ENCODE measurements at places on chromosomes 1 and 21.

- no peak for DNase-seq
Observed at GRCh38 chr1:216679108-216679507, 44.1 kb downstream of the ESRRG start.

GRCh38 chr1:77846966-77847365 lies 41.5 kb upstream of the NEXN start:
- DNase-seq, result no peak

GRCh38 chr21:32238063-32238462 lies 40.8 kb downstream of the MIS18A start:
- DNase-seq, result no peak

DNA sequence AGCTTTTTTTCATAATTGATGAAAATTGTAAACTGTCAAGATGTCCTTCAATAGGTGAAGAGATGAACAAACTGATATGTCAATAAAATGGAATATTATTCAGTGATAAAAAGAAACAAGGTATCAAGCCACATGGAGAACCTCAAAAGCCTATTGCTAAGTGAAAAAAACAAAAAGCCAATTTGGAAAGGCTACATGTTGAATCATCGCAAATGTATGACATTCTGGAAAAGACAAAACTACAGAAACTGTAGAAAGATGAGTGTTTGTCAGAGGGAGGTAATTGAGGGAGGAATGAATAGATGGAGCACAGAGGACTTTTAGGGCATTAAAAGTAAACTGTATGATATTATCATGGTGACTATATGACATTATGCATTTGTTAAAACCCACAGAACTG lies 34.5 kb upstream of the USP25 start:
- DNase-seq, result no peak

DNA sequence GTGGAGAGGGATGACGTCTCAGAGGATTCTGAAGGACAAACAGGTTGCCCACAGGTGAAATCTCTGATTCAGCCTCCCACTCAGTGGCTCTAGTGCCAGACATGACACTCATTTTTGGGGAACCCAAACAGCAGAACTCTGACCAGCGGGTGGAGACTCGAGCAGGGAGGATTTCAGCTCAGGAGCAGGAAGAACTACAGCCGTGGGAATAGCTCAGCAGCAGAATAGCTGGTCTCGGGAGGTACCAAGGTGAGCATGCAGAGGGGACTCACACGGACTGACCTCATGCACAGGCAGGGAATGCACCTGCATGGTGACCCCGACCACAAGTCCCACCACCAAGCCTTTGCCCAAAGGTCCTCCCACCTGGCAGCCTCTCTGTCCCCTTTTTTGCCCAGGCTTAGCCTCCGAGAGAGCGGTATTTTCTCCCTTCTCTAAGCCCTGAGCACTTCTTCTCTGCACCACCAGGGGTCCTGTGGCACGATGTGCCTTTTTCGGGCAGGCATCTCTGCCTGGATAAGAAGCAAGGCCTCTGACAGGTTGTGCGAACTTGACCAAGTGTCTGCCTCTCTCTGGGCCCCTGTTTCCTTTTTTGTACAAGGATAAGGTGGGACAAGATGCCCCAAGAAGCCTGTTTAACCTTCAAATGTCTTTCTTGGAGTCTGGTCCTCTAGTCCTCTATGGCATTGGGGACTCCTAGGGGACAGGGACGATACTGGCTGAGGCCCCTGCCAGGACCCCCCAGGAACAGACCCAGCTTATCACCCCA lies 8.8 kb upstream of the FGR start:
- no peak for DNase-seq

- no peak for DNase-seq
Observed at GRCh38 chr1:167518331-167518700, at the start of gene CD247. Gene CD247 (minus strand): TSS chr1:167518529. CDS start chr1:167518465, 64 bp downstream.

DNA sequence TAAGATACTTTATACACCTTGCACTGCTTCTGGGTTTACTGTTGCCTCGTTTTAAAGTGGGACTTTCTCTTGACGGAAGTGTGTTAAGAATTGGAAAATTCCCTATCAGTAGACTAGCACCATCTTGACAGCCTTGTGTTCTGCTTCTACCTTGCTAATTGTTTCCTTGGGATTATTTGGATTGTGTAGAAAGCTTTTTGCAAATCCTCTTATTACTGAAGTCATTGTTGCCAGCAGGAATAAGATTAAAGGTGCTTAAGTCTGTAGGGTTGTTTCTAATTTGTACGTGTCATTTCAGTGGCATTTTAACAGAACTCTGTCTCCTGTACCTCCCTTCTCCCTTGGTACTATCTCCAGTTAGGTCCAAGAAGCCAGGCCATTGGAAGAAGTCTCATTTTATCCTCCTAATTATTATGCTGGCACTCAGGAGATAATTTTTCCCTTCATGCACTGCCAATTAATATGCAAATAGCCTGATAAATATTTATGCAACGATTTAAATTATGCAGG lies 107.7 kb downstream of the POU2F1 start:
- DNase-seq, result no peak

- no peak for DNase-seq
Observed at GRCh38 chr1:25223471-25223870, 8.8 kb downstream of the SYF2 start.
